ENCODE measurements at places on chromosomes 3 and 15.

GRCh38 chr15:48955370-48955769 lies 8.3 kb downstream of the SHC4 start:
- DNase-seq = no peak

- DNase-seq = peak; percentile 29
Measured at GRCh38 chr3:126983653-126984390, 907 bp downstream of the PLXNA1 start.

GRCh38 chr3:172549144-172549543 lies 25.9 kb upstream of the TNFSF10 start:
- no peak for DNase-seq

GRCh38 chr3:78434801-78435200 lies 1333.0 kb downstream of the ROBO1 start:
- no peak for DNase-seq

GRCh38 chr15:67093504-67093862 lies 28.1 kb downstream of the SMAD3 start:
- no peak for DNase-seq

DNA sequence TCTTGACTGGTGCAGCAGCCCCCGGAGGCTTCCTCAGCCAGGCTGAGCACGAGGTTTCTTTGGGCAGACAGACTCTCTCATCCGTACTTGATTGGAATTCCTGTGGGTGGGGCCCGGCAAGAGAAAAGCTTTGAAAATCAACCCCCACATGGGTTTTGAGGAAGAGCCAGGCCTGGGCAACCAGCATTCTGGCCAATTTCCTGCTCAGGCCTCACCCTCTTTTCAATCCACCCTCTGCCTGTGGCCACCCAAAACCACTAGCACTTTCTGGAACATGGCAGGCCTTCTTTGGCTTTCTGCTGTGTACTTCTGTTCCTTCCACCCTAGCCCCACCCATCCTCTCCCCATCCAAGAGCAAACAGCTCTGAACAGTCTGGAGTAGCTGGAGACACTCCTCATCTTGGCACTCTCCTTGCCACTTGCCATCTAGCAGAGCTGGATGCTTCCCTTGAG lies 5.9 kb downstream of the MYO5C start:
- DNase-seq = no peak

- no peak for DNase-seq
Measured at GRCh38 chr15:40149339-40149738, 11.5 kb upstream of the BUB1B start.

GRCh38 chr3:127034990-127035652 lies 52.2 kb downstream of the PLXNA1 start:
- DNase-seq = no peak

- DNase-seq = no peak
Measured at GRCh38 chr3:191321019-191321767, 8.0 kb upstream of the CCDC50 start.

DNA sequence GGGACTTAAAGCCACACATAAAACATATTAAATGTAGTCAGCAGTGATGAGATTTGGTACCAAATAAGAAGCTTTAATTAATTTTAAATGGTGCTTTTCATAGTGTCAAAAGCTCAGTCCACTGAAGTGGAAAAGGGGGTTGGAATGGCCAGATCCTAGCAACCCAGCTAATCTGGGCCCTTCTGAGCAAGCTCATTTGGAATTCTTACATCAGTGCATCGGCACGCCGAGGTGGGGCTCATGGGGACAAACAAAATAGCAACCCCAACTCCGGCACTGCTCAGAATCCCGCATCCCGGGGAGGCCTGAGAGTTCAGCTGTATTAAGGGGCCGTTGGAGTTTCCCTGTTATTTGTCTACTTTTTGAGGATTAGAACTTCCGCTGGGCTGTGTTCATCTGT lies 526.4 kb downstream of the SOX2 start:
- DNase-seq = no peak

GRCh38 chr3:159711560-159712333 lies 276.9 kb upstream of the IL12A start:
- DNase-seq = no peak

GRCh38 chr15:72319360-72319984 lies 485 bp downstream of the CELF6 start:
- peak; percentile 70 for DNase-seq

- no peak for DNase-seq
Measured at GRCh38 chr3:43503067-43503728, 118.6 kb downstream of the ANO10 start.

DNA sequence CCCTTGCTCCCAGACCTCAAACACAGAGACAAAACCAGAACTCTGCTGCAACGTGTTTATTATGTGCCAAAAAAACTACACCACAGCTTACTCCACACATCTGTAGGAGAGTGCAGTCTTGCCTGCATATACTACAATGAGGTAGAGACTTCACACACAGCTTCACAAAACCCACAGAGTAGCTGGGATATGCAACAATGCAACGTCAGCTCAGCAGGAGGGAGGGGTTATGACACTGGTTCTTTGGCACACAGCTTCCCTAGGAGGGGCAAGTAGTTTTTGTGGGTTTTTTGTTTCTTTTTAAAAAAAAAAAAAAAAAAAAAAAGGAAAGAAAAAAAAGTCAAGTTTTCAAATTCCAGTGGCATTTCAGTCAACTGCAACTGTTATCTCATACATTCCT lies 2.9 kb upstream of the RPS17 start:
- DNase-seq = no peak
